ENCODE measurements at places on chromosomes 3 and 15. TPM values are rescaled to one million over a fixed set of nuclear protein-coding genes. Genes with fewer than 3 reads are reported as not detected.

DNA sequence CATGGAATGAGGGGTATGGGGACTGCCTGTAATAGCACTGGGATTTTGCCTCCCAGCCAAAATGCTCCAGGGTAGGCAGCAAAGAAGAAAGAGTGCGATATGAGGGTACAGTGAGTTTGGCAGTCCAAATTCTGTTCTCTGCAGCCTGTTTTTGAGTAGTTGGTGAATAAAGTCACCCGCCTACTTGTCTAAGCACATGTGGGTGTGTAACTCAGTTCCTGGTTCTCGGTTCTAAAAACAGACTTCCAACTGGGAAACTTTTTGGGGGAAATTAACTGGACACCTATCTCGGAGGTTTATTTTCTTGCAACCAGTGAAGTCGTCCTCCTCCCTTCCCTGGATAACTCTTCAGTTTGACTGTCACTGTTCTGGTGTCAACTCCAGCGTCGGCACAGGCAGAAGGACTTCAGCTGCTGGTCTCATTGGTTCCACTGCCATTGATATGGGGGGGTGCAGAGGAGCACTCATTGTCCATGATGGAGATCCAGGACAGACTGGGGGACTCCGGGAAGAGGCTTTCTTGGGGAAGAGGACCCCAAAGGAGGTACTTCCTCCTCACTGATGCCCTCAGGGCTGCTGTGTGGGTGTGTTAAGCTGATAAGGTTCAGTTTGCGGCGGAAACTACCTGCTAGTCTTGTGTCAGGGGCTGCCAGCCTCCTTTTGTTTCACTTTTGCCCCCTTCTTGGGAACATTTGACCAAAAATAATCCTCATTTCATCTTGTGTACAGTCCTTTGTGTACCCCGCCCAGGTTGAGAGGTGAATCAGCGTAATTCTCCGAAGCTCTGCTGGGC lies 13.2 kb downstream of the GHRL start:
- DNase-seq = no peak

DNA sequence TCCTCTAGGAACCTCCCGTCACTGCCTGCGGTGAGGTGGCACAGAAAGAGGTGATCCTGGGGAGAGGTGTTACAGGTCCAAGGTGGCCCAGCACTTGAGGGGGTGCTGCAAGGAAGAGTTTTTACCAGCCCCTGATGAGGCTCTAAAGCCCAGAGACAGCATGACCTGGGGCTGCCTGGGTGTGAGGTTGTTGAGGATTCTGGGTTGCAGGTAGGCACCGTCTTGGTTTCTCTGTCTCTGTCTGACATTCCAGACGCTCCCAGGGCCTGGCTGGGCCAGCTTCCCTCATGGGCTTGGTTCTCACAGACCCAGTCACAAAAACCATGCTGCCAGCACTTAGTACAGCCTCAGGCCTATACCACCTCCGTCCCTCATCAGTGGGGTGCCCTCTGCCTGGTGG lies 31.1 kb downstream of the DNAJB8 start:
- DNase-seq = no peak

GRCh38 chr3:45683417-45684326 lies 5.5 kb upstream of the SACM1L start:
- DNase-seq = no peak

DNA sequence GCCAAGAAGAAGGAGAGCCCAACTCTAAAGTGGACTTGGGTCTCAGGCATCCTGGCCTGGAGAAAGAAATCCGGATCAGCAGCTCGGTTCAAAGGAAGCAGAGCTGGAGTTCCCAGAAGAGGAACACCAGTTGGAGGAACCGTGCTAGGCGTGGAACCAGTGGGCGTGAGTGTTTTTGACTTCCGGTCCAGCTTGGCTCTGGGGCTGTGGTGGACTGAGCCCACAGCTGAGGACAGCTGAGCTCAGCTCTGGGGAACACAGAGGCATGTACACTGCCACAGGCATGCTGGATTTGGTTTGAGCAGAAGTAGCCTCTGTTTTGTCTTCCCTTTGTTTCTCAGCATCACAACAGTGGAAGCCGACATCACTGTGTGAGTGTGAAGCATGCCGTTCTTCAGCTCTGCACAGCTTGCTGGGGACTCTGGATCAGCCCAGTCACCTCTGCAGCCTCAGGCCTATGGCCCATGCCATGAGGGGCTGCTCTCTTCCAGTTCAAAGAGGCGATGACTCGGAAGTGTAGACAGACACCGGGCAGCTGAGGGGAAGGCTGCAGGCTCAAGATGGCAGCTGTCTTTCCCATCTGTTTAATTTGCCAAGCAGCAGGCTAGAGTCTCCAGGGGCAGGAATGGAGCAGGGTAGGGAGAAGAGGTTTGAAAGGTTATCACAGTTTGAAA lies 185.8 kb upstream of the UBE3A start:
- DNase-seq = no peak

VEPH1 gene
- 23.2 TPM for total RNA-seq

GRCh38 chr15:90318591-90318990 lies 33.5 kb upstream of the ZNF774 start:
- DNase-seq = no peak

GOLGA6C gene
- total RNA-seq = not detected

DNA sequence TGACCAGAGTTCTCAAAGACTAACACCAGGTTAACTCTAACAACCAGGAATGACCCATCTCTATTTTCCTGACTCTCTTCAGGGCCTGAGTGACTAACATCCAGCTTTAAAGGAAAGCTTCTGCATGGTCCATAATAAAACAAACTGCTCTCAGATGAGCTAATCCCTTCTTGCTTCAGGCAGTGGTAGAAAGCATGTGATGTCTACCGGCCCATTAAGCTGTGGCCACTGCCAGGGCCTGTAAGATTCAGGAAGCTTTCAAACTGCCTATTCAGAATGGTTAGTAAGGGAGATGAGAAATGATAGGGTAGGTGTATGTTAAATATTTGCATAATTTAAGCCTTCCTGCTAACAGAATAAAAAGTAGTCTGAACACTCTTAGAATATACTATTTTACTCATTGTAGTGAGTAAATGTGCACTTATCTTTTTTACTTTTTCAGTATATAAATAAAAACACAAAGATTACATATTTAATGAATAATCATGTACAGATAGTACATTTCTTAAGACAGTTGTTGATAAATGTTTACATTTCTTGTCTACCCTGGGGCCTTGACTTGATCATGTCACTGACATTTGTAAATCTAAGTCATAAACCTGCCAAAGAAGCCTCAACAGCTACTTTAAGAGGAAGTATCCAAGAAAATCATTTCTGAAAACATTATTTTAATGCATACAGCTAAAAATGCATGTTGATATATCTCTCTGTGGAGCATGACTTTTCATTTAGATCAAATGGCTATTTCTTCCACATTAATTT lies 222.0 kb downstream of the MCTP2 start:
- no peak for DNase-seq

DNA sequence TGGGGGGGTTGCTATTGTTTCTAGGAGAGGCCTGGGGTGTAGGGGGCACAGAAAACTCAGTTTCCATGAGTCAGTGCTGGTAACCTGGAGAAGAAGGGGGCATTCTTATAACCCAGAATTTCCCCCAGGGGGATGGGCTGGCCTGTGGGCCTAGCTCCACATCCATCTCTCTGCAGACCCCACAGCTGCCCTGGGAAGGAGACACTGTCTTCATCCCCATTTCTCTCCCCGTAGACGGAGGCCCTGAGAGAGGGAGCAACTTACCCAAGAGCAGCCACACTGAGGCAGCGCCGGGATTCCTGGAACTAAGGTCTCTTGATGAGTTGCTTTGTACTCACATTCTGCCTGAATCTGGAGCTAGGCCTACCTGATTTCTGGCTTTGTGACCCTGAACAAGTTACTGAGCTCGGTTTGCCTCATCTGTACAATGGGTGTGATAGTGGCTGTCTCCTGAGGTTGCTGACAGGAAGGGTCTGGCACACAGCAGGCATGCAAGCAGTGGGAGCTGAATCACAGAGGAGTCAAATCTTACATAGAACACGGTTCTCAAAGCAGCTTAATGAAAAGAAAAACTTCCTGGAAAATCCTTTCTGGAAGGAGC lies 55.0 kb upstream of the LCTL start:
- DNase-seq = peak; percentile 81

DNA sequence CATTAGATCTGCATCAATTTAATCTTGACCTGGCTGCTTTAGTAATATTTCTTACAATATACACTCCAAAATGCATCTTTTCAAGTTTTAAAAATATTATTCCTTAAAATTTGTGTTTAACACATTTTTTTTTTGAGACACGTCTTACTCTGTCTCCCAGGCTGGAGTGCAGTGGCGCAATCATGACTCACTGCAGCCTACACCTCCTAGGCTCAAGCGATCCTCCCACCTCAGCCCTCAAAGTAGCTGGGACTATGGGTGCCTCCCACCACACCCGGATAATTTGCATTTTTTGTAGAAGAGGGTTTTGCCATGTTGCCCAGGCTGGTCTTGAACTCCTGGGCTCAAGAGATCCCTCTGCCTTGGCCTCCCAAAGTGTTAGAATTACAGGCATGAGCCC lies 73.6 kb downstream of the ETV5 start:
- DNase-seq = no peak

PLCH1 gene
- total RNA-seq = 0.36 TPM

DNA sequence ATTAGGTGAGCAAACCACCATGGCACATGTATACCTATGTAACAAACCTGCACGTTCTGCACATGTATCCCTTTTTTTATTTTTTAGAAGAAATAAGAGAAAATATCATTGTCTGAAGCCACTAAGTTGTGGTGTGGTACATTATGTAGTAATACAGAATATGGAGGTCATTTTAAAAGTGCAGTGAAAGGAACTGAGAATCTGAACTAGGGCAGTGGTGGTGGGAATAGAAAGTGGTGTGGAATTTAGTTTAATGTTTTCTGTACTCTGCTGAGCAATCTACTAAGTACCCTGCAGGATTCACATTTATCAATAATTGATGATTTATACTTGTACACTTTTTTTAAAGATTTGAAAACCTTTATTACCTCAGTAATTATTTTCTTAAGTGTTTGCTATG lies 283.5 kb downstream of the CHL1 start:
- DNase-seq = no peak

KCNMB3 gene
- total RNA-seq = 1.8 TPM

Measured in osteoblast (primary cell).